Cortex of kidney (tissue), 1 donor: ENCODE measurements at places on chromosomes 1 and 21.

GRCh38 chr1:8427493-8427892 is 109.6 kb downstream of the SLC45A1 start:
- no peak for DNase-seq

DNA sequence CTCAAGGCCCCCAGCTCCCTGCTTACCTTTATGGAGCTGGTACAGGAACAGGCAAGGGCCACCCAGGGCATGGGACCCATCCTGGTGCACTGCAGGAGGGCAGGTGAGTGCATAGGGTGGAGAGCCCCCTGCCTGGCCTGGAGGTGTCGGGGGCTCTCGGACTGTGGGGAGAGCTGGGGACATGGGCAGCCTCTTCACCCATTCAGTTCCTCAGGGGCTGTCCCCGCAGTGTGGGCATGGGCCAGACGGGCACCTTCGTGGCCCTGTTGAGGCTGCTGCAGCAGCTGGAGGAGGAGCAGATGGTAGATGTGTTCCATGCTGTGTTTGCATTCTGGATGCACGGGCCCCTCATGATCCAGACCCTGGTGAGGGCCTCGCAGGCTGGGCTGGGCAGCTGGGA is 7.3 kb upstream of the LGR6 start:
- no peak for DNase-seq

GRCh38 chr21:34330055-34330454 is 33.8 kb upstream of the KCNE2 start:
- DNase-seq: no peak

- no peak for DNase-seq
These were observed 120.2 kb downstream of the ZC3H11B start for GRCh38 chr1:219492717-219493116.

DNA sequence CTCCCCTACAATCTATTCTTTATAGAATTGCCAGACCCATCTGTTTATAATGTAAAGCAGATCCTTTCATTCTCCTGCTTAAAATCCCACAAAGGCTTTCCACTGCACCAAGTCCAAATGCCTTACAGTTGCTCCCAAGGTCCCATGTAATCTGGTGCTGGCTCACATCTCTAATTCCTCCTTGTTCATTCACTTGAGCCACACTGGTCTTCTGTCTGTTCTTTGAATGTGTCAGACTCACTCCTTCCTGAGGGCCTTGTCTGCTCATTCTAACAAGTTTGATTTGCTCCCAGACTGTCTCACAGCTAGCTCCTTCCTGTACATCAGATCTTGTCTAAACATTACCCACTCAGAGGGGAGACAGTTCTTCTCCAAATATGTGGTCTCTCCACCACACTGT is 38.9 kb downstream of the ALG14 start:
- no peak for DNase-seq

DNA sequence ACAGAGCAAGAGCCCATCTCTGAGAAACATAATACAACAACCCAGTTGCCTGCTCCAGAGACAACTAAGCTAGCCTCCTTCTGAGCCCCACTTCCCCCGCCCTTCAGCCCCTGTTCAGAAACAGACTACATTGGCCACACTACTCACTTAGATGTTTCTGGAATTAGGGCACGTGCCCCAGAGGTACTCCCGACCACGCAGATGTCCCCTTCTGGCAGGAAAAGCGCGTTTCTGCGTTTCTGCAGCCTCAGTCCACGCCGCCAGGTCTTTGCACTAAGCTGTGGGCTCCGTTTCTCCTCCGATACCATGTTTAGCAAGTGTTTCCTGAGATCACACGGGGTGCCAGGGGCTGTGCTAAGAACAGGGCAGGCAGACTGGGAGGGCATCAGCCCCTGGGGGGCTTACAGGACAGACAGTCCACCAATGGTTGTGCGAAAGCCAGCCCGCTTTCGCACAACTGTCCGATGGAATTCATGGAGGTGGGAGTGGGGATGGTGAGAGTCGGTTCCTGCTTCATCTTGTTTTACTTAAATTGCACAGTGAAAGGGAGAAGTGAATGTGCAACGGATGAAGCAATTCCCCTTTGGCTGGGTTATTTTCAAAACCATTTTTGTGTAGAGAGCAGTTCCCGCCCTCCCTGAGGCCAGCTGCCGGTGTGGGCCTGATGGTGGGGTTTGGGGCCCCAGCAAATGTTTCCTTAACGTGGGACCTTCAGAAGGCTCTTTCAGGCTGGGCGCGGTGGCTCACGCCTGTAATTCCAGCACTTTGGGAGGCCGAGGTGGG is 2.7 kb downstream of the PIK3CD start:
- no peak for DNase-seq

DNA sequence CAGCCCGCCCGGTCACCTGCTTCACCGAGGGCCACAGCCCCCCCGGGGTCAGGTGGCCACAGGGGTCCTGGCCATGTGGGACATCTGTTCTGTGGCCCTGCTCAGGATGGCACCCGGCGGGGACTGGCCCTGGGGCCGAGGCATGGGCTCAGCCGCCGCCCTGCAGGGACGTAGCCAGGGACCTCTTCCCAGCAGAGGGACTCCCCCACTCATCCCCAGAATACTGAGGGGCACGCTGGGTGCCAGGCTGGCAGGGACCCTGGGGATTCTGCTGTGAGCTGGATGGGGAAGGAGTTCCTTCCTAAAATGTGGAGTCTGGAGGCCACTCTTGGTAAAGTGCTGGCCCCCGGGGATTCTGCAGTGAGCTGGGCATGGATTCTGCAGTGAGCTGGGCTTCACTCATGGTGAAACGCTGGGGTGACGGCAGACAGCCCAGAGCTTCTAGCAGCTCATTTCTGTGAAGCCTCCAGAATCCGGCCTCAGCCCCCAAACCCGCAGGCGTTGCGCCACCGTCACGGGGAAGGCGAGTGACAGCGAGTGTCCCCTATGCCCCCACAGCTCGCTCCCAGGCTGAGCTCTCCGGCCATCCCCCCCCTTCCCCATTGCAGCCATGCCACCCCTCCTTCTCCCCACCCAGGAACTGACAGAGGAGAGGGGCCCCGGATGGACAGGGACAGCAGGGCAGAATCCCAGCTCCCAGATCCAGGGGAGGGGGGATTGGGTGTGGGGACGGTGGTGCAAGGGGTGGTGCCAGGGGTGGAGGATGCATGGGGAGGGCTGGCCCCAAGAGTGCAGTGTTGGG is 1.4 kb downstream of the ITGB2 start:
- DNase-seq: no peak

DNA sequence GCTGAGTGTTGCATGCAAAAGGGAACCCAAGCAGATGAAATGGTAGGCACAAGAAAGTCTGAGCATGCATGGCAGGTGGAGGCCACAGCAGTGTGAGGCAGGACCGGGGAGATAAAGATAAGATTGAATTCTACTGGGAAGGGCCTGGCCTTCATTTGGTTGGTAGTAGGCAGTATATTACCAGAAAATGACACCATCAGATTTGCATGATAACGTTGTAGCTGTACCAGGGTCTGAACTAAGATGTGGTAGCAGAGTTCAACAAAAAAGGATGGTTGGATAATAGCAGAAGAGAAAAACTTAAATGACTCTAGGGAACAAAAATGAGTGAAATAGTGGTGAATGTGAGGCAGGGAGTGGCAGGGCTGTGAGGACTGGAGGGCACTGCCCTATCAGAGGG is 75.6 kb upstream of the DNAJC6 start:
- DNase-seq: no peak

- DNase-seq: no peak
These were observed 56.6 kb upstream of the C1orf174 start for GRCh38 chr1:3956527-3957170.
